ENCODE measurements at places on chromosomes 5 and 9.

- no peak for DNase-seq
These were observed 227.3 kb upstream of the DAB2 start for GRCh38 chr5:39652036-39652435.

GRCh38 chr5:79841172-79841571 lies 149.9 kb downstream of the MTX3 start:
- no peak for DNase-seq

DNA sequence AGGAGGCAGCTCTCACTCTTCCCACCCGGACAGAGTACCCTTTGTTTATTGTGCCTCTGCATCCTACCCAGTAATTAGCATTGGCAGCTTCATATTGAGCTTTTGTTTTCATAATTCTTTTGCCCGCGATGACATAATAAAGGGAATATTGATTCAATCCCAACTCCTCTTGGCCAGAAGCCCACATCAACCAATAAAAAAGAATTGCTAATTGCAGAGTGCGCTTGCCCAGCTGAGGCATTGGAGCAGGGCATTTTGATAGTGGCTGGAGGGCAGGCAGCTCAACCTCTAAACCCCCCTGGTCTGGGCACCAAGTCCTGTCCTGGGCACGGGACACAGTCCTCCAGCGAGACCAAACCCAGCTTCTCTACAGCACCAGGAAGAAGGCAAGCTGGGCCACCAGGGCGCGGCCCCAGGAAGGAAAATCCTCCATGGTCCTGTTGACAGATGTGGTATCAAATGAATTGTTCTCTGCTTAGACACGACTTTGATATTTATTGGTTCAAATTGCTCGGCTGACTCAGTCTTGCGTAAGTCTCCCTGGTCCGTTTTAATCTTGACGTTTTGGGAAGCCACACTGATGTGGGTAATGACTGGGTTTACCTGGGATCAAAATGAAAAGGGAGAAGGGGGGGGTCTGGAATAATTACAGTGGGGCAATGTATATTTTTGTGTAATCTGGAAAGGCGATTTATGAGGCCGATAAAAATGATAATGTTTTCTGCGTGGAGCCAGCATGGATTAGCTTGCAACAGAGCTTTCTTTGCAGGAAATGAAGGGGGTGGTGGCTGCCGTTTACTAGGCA lies 220.7 kb upstream of the MSX2 start:
- DNase-seq = no peak

DNA sequence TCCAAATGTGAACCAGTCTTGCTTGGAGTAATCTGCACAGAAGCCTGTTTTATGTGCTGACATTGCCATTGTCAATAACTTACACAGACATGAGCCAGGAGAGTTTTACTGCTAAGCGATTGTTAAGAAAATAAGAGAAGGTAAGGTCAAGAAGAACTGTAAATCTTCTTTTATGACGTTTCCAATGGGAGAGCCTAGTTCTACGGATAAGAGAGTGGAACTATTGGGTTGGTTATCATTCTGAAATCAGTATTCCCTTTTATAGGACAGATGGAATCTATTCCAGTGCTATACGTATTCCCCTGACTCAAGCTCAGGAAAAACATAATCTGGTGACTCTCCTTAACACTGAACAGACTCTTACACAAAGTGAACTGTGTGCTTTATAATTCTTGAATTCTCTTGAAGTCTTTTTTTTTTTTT lies 137.9 kb upstream of the OTULINL start:
- DNase-seq = no peak
